Cerebellar nuclear complex (tissue), 1 donor: ENCODE measurements at places on chromosomes 2 and 18.

DNA sequence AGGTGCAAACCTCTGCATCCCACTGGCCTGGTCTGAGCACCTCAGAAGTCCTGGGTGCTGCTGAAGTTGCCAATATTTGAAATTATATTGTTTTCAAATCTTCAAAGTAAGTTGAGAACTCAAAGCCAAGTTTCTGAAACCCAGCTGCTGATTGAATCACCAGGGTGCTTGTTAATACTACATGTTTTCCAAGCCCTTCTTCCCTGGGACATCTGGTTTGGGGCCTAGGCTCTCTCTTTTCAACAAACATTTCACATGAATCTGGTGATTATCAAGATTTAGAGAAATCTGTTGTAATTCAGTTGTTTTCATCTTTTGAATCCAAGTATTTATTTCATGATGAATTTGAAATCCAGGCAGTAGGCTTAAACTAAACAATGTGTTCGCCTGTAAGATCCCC lies 24.4 kb downstream of the MLPH start:
- DNase-seq: no peak

- no peak for DNase-seq
These were observed 11.2 kb upstream of the STK17B start for GRCh38 chr2:196182439-196183171.

GRCh38 chr18:9536354-9537152 lies 61.2 kb downstream of the RALBP1 start:
- DNase-seq: no peak

DNA sequence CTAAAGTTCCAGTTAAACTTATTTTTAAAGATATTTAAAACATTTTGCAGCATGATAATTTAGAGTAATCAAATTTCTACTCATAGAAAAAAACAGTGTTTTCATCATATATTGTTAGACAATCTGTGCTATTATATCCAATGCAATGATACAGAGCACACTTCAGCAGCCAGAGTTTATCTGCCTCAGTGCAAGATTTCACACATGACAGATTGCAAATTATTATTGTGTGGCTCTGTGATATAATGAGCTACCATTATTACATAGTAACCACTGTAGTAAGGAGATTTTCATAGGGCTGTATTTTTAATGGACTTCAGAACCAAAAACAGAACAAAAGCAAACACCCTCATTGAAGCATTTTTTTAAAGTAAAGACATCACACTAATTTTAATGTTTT lies 762.4 kb downstream of the DSC3 start:
- DNase-seq: no peak

GRCh38 chr18:48160622-48161021 lies 230.2 kb upstream of the SMAD2 start:
- DNase-seq: no peak

DNA sequence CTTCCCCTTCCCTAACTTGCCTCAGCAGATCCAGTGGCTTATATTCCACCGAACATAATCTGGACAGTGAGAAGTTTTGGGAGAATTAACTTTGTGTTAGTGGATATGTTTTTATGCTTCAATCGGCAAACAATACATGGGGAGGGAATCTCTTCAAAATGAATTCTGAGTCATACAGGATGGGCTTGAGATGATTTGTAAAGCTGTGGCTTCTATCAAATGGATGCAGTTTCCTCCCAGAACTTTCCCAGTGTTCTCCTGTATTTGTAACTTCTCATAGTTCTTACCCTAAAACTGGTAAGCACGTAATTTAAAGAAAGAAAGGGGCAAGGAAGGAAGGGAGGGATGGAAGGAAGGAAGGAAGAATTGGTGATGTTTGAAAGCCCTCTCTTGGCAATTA lies 36.8 kb downstream of the PDCL3 start:
- no peak for DNase-seq

GRCh38 chr2:11703700-11704099 lies 33.7 kb upstream of the NTSR2 start:
- DNase-seq: no peak

DNA sequence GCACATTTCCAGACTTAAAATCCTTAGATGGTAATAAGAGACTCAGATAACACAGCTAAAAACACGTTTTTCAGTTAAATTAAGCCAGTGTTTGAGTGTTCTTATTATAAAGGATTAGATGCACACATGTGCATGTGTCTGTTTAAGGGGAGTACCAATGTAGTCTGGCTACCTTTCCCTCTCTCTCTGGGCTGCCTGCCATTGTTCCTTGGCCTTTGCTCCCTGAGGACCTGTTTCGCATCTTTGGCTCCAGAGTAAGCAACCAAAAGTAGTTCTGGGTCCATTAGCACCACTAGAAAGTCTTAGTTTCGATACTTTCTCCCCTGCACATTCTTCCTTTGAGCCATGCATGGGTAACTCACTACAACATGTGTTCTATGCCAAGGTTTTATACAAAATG lies 228.3 kb downstream of the TPGS2 start:
- DNase-seq: no peak

DNA sequence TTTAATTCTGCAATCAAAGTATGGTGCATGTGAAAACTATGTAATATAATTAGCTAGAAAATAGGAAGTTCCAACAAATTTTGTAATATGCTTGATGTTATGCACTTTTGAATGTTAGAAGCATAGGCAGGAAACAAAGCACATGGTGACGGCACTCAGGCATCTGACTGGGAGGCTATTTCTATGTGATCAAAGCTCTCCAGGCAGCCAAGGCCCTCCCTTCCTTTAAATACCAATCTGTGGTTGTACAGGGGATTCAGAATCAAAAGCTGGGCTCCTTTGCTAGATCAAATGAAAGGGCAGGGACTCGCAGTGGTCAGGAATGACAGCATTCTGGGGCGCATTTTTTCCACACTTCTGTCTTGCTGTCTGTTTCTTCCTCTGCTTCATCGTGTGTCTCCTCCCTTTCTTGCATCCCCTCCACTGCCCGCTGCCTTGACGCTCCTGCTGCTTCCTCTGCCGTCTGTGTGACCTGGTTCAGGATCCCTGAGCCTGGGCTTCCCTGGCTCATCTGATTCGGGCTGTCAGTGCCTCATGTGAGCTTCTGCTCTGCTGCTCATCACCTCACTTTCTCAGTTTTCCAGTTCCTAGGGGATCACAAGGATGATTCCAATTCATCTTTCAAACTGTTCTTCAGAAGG lies 30.9 kb downstream of the TMEM182 start:
- peak; percentile 39 for DNase-seq

GRCh38 chr2:94861308-94862152 lies 9.7 kb upstream of the TEKT4 start:
- DNase-seq: no peak

GRCh38 chr2:154226931-154227330 lies 355.2 kb downstream of the GALNT13 start:
- DNase-seq: no peak

- DNase-seq: no peak
These were observed 714.6 kb upstream of the LRATD1 start for GRCh38 chr2:13917958-13918357.

DNA sequence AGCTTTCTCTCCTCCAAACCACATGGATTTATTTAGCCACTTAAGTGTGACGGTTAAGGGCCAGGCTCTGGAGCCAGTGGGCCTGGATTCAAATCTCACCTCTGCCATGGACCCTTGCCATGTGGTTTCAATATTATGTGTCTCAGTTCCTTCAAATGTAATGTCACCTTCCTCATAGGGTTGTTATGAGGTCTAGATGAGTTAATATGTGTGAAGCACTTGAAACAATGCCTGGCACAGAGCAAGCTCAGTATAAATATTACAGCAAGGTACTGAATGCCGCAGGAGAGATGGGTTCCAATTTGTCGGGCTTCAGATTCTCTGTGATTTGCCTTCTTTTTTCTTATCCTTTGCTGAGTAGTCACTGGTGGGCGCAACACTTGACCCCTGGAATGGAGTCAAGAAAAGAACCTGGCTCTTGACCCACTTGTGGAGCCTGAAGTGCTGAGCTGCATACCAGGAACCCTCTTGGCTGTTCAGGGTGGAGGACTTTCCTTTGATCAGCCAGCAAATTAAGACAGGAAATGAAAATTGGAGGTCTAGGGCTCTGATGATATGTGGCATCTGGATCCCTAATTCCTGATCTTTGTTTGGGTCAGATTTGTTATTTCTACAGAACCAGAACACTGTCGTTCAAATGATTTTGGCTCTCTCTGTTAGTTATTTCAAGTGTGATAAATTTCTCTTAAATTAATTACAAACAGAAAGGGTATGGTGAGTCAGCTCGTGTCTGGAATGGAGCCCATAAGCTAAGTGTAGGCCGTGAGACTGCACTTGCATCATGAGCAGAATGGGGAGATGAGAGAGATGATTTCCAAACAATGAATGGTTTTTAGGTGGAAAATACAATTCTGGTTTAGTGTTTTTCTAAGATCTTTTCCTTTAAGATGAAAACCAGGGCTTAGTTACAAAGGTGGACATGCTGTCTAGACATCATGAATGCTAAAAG lies 293.0 kb downstream of the KCNS3 start:
- DNase-seq: no peak

DNA sequence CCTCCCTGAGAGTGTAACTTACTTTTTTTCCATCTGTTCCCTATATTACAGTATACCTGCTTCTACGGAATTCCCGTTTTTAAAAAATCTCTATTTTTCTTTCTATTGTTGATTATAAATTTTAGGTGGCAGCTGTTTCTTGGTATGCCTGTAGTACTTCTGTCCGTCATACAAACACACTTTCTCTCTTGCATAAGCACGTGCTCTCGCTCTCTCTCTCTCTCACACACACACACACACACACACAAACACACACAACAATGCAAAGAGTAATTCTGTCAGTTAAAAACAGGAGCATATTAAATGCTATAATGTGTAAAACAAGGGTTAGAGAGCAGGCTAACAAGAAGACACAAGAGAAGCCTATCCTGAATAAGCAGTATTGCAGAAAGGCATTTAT lies 140.5 kb downstream of the THADA start:
- no peak for DNase-seq

DNA sequence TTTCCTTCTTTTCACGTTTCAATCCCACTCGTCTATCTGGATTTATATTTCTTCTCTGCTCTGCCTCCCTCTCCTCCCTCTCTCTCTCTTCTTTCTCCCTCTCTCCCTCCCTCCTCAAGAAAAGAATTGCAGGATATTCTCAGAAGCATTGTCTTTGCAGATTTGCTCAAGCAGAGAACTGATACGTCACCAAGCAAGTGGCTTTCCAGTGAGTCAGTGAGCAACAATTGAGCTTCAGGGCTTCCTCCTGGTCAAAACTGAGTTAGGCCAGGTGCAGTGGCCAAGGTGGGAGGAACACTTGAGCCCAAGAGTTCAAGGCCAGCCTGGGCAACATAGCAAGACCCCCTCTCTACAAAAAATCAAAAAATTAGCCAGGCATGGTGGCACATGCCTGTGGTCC lies 151.1 kb downstream of the SMAD2 start:
- DNase-seq: no peak

DNA sequence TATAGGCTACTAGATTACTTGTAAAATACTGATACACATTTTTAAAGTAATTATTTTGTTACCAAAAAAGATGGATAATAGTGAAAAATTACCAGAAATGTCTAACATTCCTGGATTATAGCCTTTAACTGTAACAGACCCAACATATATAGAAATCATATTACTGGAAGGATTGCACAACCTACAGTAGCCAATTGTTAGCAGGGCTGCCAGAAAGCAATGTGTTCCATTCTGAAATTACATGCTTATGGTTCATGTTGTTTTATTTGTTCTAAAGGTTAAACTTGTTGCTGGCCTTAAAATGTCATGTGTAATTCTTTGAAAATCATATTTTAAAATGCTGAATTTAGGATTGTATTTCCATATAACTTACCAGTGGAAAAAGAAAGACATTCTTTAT lies 793.6 kb upstream of the ACVR2A start:
- DNase-seq: no peak

- no peak for DNase-seq
These were observed 46.1 kb upstream of the GRHL1 start for GRCh38 chr2:9905413-9905812.

DNA sequence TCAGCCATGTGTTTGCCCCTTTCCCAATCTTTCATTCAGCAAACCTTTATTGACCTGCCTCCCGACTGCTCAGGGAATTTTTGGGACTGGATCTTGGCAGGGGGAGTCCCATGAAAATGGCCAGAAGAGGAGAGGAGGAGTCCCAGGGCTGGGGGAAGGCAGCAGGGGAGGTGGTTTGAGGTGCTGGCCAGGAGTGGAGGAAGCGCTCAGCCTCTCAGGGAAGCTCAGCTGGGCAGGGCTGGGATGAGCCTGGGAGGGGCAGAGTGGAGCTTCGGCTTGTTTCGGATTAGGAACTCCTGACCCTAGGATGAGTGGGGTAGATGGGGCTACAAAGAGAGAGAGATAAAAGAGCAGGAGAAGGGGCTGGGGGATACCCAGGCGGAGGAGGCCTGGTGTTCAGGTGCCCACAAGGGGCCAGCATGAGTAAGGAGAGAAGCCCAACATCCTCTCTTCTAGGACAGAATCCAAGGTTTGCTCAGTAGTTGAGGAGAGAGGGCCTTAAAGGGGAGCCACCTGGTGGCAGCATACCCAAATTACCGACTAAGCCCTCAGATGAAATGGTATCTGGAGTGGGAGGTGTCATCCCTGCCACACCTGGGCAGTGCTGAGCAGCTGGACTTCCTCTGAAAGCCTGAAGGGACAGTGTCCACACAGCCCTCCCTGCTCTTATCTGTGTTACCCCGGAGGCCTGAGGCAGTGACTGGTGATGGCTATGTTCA lies 91.1 kb downstream of the INHBB start:
- DNase-seq: no peak

DNA sequence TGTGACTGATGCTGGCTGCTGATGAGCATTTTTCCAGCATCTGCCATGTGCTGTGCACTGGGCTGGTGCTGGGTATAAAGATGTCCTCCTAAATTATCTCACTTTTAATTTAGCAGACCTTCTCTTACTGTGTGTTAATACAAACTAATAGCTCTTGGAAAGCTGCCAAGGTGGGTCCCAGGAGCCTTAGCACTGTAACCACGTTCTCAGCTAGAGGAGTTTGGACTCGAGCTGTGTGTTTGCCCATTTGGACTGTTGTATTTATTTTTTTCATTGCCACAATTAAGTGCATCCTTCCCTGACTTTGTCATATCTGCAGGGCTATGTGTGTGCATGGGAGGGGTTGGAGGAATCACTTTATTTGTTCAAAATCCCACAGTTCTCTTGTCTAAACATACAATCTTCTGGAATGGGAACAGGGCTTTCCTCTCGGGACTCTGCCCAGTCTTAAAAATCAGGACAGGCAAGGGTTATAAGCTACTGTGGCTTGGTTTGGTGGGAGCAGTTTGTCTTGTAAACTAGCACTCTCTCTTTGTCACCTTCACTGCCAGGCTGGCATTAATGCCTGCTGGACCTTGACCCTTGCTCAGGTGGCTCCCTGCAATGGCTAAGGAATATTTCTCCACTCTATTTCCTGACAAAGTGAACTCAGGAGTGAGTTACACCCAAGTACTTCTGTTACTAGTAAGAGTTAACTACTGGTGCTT lies 129.7 kb upstream of the MGAT5 start:
- no peak for DNase-seq

GRCh38 chr2:239249776-239250175 lies 151.0 kb downstream of the HDAC4 start:
- DNase-seq: no peak

DNA sequence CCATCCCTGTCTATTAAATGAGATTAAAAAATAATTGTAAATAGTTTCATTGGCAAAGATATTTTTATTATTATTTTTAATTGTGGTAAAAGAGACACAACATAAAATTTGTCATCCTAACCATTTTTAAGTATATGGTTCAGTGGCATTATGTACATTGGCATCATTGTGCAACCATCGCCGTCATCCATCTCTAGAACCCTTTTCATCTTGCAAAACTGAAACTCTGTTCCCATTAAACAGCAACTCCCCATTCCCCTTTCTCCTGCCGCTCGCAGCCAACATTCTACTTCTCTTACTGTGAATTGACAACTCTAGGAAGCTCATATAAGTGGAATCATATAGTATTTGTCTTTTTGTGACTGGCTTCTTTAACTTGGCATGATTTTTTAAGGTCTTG lies 25.3 kb downstream of the LAMA3 start:
- no peak for DNase-seq
